ENCODE measurements at places on chromosomes 2 and 18. TPM values are rescaled to one million over a fixed set of nuclear protein-coding genes. Genes with fewer than 3 reads are reported as not detected.

Gene RAX
- not detected for total RNA-seq

Gene UGT1A10
- not detected for total RNA-seq

Gene SPP2
- not detected for total RNA-seq

Gene SMCHD1
- 95.4 TPM for total RNA-seq

Gene SPATA3
- total RNA-seq: not detected

Gene LRRTM1
- total RNA-seq: not detected

Gene NT5DC4
- total RNA-seq: not detected

Gene TUBA3E
- not detected for total RNA-seq

Gene RDH14
- 22.2 TPM for total RNA-seq

Gene SCN2A
- total RNA-seq: 0.33 TPM

Gene VWA3B
- not detected for total RNA-seq

Gene CDH7
- not detected for total RNA-seq

Gene PLCL1
- 6.6 TPM for total RNA-seq

Gene INPP5D
- 26.8 TPM for total RNA-seq

Gene LYPD6B
- not detected for total RNA-seq

Gene METTL5
- total RNA-seq: 104 TPM

Gene TSPYL6
- total RNA-seq: not detected

Gene TGFBRAP1
- 23.2 TPM for total RNA-seq

Gene MATN3
- 2.9 TPM for total RNA-seq

Gene FARSB
- 25.8 TPM for total RNA-seq

Gene PSMA8
- total RNA-seq: not detected

Measured in subcutaneous adipose tissue (tissue), 4 donors.